Stimulated activated CD8-positive, alpha-beta memory T cell treated with anti-CD3 and anti-CD28 coated beads, Interleukin-4, amount 100 ng/mL, for 4 hours (primary cell): ENCODE measurements at places on chromosomes 5 and 9.

DNA sequence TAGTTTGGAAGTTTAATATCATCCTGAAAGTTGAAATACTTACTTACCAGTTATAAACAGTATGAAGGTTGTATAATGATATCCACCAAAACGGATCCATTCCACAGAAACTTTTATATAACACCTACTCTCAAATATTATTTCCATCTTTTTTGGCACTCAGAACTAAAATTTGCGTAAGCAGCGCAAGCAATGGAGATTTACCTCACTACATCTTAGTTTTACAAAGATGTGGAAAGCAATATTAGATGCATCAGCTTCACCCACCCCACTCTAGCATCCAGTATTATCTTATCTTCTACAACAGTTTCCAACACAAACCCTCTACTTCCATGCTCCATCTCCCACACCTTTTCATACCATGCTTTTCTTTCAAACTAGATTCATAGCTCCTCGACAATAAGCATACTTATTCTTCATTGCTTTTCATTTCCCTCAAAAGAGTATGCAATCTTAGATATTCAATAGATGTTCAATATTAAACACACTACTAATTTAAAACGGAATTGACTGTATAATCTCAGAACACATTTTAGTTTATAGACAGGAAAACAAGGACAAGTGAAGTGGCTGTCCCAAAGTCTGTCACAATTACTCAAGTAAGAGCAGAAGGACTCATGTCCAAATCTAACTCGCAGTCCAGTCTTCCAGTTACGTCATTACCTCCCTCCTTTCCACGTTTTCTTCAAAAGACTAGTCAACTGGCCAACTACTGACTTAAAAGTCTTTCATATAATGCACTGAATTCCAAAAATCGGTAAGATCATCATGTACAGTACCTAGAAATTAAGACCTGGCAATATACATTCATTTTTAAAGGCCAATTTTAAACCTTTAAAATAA lies 2.2 kb downstream of the PPP2CA start:
- DNase-seq, result no peak

- no peak for DNase-seq
Observed at GRCh38 chr5:72494623-72495124, 12.5 kb downstream of the ZNF366 start.

- DNase-seq, result no peak
Observed at GRCh38 chr5:89279391-89280036, 396.5 kb upstream of the MEF2C start.

DNA sequence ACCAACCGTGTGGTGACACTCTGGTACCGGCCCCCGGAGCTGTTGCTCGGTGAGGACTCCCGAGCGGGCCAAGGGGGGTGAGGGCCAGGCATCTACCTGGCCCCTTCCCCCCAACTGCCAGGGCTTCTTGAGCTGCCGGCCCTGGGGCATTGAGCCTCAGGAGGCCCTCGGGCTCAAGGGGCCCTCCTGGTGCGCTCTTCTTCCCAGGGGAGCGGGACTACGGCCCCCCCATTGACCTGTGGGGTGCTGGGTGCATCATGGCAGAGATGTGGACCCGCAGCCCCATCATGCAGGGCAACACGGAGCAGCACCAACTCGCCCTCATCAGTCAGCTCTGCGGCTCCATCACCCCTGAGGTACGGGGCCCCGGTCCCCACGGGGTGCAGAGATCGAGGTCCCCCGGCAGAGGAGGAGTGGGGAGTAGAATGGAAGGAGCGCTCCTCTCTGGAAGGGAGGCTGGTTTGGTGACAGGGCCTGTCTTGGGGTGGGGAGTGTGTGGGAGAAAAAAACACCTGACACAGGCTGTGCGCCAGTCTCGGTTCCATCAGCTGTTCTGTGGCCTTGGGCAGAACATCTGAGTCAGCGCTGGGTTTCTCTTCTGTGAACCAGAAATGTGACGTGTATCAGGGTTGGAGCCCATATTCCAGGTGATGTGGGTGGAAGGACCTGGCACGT lies 2.6 kb downstream of the CDK9 start:
- DNase-seq, result no peak

DNA sequence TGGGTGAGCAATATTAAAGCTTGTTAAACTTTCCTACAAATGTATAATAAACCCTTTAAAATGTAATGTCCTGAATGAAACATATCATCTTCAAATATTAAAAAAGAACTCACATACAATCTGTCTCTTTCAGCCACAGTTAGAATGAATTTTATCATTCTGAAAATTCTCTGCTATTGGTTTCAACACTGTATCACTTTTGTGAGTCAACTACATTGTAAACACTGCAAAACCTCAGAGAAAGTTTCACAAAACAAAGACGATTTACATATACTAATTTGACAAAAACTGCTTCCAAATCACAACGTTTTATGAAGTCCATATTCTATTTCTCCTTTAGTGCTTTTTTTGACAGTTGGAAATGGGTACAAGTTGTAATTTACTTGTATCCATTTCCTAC lies 1032.0 kb upstream of the DMAC1 start:
- DNase-seq, result no peak

- no peak for DNase-seq
Observed at GRCh38 chr9:118871531-118871930, 497.7 kb downstream of the BRINP1 start.

GRCh38 chr5:106459541-106459940 lies 1211.2 kb downstream of the EFNA5 start:
- DNase-seq, result no peak

DNA sequence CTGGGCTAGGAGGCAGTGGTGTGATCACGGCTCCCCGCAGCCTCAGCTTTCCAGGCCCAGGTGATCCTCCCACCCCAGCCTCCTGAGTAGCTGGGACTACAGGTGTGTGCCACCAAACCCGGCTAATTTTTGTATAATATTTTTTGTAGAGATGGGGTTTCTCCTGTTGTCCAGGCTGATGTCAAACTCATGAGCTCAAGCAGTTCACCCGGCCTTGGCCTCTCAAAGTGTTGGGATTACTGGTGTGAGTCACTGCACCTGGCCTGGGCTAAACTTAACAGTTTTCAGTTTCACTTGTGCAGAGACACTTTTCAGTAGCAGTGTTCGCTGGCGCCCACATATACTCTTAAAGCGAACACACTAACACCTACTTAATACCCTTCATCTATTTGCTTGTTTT lies 205.6 kb upstream of the ZNF608 start:
- DNase-seq, result no peak
